Cardiac muscle cell (in vitro differentiated cells and primary cell): ENCODE measurements at places on chromosomes 12 and 14.

DNA sequence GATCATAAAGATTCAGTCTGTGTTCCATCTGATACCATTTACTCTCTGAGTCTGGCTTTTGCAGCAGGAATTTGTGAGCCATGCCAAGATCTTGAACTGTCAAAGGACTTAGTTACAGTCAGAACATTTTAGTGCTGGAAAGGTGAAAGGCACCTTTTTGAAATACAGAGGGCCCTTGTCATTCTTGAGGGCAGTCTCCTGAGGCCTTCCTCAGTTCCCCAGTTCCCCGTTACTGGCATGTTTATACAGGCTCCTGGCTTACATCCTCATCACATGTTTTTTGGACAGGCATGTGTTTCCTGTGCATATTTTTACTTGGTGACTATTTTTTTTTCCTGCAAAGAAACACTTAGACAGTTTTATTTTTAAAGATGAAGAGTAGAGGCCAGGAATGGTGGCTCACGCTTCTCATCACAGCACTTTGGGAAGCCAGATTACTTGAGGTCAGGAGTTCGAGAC, 21.0 kb downstream of the CFAP54 start:
- no peaks in the 10 kb centered on the region for H3K36me3 ChIP-seq
- no peaks in the 10 kb centered on the region for H3K4me1 ChIP-seq
- no peaks in the 10 kb centered on the region for H3K27me3 ChIP-seq
- H3K4me3 ChIP-seq = no peak overlapping the region
- H3K27ac ChIP-seq = no peak overlapping the region

DNA sequence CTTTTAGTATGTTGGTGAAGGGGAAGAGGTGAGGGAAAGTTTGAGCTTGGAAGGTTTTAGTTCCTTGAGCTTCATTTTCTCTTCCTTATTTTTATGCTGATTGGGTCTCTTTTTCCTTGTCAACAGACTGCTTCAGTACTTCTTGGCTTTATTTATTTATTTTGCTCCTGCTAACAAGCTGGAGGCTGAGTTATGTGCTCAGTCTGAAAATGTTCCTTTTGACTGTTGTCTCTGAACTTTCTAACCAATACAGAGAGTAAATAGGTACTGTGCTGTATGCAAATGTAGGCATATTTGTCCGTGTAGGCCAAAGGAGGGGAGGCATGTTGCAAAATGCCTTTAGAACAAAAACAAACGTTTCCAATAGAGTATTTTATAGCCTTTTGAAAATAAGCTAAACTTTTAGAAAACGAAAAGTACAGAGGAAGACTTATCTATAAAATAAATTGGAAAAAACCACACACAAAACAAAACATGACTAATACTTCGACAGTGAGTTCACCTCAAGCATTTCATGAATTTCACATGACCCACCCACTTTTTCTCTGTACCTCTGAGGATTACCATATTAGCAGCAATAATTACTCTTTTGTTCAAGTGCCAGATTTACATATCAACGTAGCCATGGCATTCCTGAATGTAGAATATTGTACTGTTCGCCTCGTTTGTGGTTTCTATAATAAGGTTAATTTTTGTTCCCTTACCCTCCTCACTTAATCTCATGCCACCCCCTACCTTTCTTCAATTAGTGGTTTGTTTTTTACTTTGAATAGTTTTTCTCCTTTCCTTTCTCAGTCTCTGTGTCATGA, 4.7 kb upstream of the CREBL2 start:
- H3K4me3 ChIP-seq = no peak overlapping the region
- DNase-seq = no peak
- H3K4me1 ChIP-seq = no peaks in the 10 kb centered on the region
- no peaks in the 10 kb centered on the region for H3K36me3 ChIP-seq

GRCh38 chr12:116064493-116064892, 213.0 kb downstream of the MED13L start:
- peaks cover 38% of the 10 kb centered on the region for H3K4me1 ChIP-seq
- no peaks in the 10 kb centered on the region for H3K27me3 ChIP-seq
- H3K4me3 ChIP-seq = no peak overlapping the region
- H3K36me3 ChIP-seq = no peaks in the 10 kb centered on the region

DNA sequence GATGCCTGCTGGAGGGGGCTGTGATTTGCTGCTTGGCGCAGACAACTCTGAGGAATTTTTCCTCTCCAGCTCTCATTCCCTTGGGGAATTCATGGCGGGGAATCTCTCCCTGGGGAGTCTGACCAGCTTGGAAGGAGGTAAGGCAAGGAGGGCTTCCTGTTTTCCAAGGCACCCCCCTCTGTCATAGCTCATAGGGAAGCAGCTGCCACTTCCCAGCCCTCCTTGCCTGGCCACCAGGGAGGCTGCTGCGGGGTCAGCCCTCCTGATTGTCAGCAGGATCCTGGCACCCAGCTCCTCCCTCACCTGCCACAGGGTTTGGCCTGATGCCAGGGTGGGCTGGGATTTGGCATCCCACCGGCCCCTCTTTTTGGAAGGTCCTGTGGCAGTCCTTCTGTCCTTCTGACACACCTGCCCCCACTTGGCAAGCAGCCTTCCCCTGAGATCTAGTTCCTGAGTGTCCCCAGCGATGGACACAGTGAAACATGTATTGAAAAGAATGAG, 74.9 kb downstream of the TSPAN9 start:
- peaks cover 24% of the 10 kb centered on the region for H3K4me1 ChIP-seq
- no peaks in the 10 kb centered on the region for H3K36me3 ChIP-seq
- H3K27me3 ChIP-seq = no peaks in the 10 kb centered on the region

- no peaks in the 10 kb centered on the region for H3K36me3 ChIP-seq
- no peak overlapping the region for H3K27ac ChIP-seq
- peaks cover 18% of the 10 kb centered on the region for H3K4me1 ChIP-seq
Measured at GRCh38 chr14:75837151-75837787, 144.5 kb downstream of the TGFB3 start.

- H3K27me3 ChIP-seq = no peaks in the 10 kb centered on the region
- no peaks in the 10 kb centered on the region for H3K36me3 ChIP-seq
- no peak overlapping the region for H3K4me3 ChIP-seq
- no peak overlapping the region for H3K27ac ChIP-seq
Measured at GRCh38 chr12:91098941-91099340, 12.4 kb downstream of the LUM start.

GRCh38 chr12:125518074-125518473, 452.8 kb downstream of the AACS start:
- no peak overlapping the region for H3K27ac ChIP-seq
- no peaks in the 10 kb centered on the region for H3K27me3 ChIP-seq
- peak; percentile 83 for DNase-seq
- H3K36me3 ChIP-seq = no peaks in the 10 kb centered on the region

DNA sequence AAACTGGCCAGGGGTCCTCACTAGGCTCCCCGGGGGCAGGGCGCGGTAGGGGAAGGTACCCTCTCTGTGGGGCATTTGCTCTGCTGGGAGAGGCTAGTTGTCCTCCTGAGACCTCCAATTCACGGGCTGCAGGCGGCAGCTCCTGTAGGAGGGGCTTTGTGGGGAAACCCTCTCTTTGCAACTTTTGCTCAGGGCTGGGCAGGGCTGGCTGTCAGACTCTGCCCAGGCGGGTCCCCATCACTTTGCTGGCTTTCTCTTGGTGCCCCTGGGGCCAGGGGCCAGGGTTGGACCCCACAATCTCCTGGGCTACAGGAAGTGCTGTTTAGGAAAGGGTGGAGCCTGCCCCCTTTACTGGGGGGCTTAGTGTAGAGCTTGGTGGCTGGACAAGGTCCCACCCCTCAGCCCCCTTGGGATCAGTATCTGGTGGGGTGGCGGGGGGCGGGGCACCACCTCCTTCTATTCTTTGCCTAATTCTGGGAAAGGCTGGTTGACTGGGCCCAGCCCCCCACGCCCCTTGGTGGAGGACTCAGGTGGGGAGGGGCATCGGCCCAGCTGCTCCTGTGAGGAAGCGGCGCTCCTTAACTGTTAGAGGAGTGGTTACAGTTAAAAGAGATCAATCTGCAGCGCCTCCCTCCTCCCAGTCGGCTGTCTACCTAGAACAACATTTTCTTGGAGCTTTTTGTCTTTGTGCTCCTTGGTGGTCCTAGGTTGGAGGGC, 918.7 kb downstream of the AACS start:
- DNase-seq = no peak
- H3K27ac ChIP-seq = no peak overlapping the region
- no peaks in the 10 kb centered on the region for H3K27me3 ChIP-seq
- peak overlapping the region; percentile 59 for H3K4me3 ChIP-seq
- no peaks in the 10 kb centered on the region for H3K36me3 ChIP-seq

- no peak for DNase-seq
- H3K27ac ChIP-seq = peak overlapping the region; percentile 98
- H3K4me1 ChIP-seq = peaks cover 8% of the 10 kb centered on the region
- peaks cover 10% of the 10 kb centered on the region for H3K36me3 ChIP-seq
Measured at GRCh38 chr14:24443053-24443665, 583 bp upstream of the SDR39U1 start.

DNA sequence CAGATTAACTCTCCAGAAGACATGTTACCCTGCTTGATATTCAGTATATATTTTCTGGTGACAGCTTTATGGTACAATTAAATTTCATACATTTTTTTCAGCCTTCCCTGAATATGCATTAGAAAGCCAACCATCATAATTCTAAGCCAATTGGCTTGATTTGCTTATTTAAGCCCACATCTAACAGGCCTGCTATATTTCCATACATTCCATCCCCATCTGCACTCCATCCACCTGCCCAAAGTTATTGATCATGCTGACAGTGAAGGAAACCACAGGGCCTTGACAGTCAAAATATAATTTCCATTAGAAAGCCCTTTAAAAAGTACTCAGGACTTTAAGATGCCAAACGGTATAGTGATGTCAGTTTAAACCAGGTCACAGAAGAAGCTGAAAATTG, 164.3 kb downstream of the GXYLT1 start:
- no peak overlapping the region for H3K4me3 ChIP-seq
- H3K4me1 ChIP-seq = no peaks in the 10 kb centered on the region
- H3K36me3 ChIP-seq = no peaks in the 10 kb centered on the region
- H3K27me3 ChIP-seq = no peaks in the 10 kb centered on the region
- DNase-seq = no peak

GRCh38 chr12:24991209-24992049, 42.5 kb upstream of the BCAT1 start:
- no peak overlapping the region for H3K4me3 ChIP-seq
- DNase-seq = peak; percentile 66
- H3K36me3 ChIP-seq = no peaks in the 10 kb centered on the region
- no peak overlapping the region for H3K27ac ChIP-seq
- H3K27me3 ChIP-seq = no peaks in the 10 kb centered on the region
- H3K4me1 ChIP-seq = peaks cover 4% of the 10 kb centered on the region

DNA sequence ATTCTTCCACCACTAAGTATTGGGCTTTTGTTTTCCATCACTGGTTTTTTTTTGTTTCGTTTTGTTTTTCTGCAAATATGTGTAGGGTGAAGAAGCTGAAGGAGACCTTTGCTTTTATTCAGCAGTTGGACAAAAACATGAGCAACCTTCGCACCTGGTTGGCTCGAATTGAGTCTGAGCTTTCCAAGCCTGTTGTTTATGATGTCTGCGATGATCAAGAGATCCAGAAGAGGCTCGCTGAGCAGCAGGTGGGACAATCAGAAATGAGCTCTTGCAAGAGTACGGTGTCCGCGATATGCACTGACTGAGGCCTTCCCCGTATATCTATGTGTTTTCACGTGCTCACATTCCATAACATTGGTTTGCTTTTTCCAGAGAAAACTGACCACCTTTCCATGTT, 91.5 kb downstream of the ESR2 start:
- H3K27ac ChIP-seq = no peak overlapping the region
- H3K4me3 ChIP-seq = no peak overlapping the region
